Mesothelial cell of epicardium (in vitro differentiated cells): ENCODE measurements at places on chromosomes 1 and 21. TPM values are rescaled to one million over a fixed set of nuclear protein-coding genes. Genes with fewer than 3 reads are reported as not detected.

C1QTNF12 gene
- total RNA-seq = 10.2 to 12.2 TPM (median 10.4 TPM) in 3 replicates

HES2 gene
- 0.90 to 1.1 TPM (median 0.98 TPM) in 3 replicates for total RNA-seq

SPRR2E gene
- total RNA-seq = 1.2 to 1.9 TPM (median 1.9 TPM) in 3 replicates

GUCA2B gene
- total RNA-seq = not detected in 3 replicates

SPSB1 gene
- 22.0 to 24.8 TPM (median 23.9 TPM) in 3 replicates for total RNA-seq

KRTAP23-1 gene
- total RNA-seq = not detected in 3 replicates

LY9 gene
- total RNA-seq = not detected in 3 replicates

PRKACB gene
- 37.8 to 40.1 TPM (median 38.5 TPM) in 3 replicates for total RNA-seq

FOXO6 gene
- 34.8 to 38.4 TPM (median 37.4 TPM) in 3 replicates for total RNA-seq
